SK-N-SH (cell line): ENCODE measurements at places on chromosomes 2 and 18. TPM values are rescaled to one million over a fixed set of nuclear protein-coding genes. Genes with fewer than 3 reads are reported as not detected.
A peak's percentile ranks its signal among the peaks of the same experiment; 100 is the strongest.

- DNase-seq, result no peak
- H3K27ac ChIP-seq, result no peak overlapping the region
- no peaks in the 10 kb centered on the region for H3K4me1 ChIP-seq
- no peak overlapping the region for H3K4me3 ChIP-seq
- no peaks in the 10 kb centered on the region for H3K27me3 ChIP-seq
These were observed 76.4 kb upstream of the CABLES1 start for GRCh38 chr18:23058746-23059415.

DNA sequence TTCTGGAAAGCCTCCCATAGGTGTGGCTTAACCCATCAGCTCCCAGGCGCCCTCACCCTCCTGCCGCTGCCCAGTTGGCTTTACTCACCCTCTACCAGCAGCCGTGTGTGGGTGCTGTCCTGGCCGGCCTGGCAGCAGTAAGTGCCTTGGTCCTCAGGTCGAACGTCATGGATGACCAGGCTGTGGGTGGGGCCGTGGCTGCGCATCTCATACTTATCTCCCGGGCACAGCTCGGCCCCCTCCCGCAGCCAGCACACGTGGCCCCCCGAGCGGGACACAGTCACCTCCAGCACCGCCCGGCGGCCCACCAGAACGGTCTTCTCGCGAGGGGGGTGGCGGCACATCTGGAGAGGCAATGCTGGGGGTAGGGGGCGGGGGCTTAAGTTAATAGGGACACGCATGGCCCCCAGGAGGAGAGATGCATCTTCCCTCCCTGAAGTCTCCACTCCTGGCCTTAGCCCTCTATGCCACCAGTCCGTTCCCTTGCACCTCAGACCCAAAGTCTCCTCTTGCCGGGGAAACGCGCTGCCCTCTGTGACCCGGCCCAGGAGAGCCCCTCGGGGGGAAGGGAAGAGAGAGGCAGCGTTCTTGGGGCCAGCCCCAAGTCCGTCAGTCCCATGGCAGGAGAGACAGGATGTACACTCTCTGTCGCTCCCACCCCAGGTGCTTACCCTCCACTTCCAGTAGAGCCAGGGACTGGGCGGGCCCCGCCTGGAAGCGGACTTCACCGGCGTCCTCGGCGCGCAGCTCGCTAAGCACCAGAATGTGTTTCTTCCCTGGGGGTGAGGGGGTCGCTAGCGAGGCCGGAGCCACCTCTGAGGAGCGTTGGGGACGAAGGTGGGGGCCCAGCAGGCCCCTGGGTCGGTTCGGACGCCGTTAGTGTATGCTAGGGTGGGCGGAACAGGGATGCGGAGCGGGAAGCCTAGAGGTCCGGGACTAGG is 7.9 kb downstream of the TMEM198 start:
- no peaks in the 10 kb centered on the region for H3K36me3 ChIP-seq
- peak overlapping the region; percentile 36; the same call in 1 of the 2 replicates for H3K27ac ChIP-seq
- no peaks in the 10 kb centered on the region for H3K27me3 ChIP-seq
- H3K4me3 ChIP-seq, result peak overlapping the region; percentile 67

- no peaks in the 10 kb centered on the region for H3K27me3 ChIP-seq
- peaks cover 33% of the 10 kb centered on the region; the same call in 1 of the 2 replicates for H3K4me1 ChIP-seq
These were observed 232.2 kb downstream of the GULP1 start for GRCh38 chr2:188523919-188524318.

- H3K27ac ChIP-seq, result no peak overlapping the region
- no peaks in the 10 kb centered on the region for H3K4me1 ChIP-seq
- no peak overlapping the region for H3K4me3 ChIP-seq
- H3K36me3 ChIP-seq, result no peaks in the 10 kb centered on the region
- no peaks in the 10 kb centered on the region for H3K27me3 ChIP-seq
- DNase-seq, result no peak
These were observed 194.3 kb downstream of the SOX11 start for GRCh38 chr2:5886462-5886861.

DNA sequence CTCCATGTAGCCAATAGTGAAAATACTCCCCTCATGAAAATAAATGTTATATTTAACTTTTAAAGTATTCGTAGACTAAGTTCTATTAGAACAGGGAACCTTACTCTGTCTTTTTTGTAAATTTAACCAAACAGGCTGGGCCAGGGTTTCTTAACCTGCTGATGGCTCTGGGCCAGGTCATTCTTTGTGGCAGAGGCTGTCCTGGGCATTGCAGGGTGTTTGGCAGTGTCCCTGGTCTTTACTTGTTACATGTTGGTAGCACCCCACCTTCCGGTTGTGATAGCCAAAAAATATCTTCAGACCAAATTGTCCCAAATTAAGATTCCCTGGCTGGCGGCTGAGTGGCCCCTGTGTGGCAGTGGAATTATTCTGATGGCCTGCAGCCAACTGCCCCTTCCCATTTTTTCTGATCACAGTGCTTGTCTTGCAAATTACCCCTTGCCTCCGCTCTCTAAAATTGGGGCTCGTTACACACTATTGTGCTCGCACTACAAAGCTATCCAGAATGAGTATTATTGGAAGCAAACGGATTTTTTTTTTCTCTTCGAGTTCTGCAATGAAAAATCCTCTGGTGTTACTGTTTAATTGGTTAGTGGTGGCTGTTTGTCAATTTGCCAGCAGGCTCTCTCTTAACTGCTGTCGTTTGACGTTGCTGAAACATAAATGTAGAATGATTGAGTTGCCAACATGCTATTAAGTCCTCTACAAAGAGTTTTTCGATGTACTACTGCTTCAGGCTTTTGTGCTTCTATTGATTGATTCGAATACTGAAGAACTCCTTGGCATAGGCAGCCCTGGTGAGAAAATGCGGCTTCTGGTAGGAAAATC is 216.9 kb downstream of the SH3RF3 start:
- no peaks in the 10 kb centered on the region for H3K27me3 ChIP-seq
- DNase-seq, result no peak
- no peak overlapping the region for H3K27ac ChIP-seq

GRCh38 chr2:55025627-55026026 is 24.6 kb downstream of the RTN4 start:
- H3K27ac ChIP-seq, result no peak overlapping the region
- no peaks in the 10 kb centered on the region for H3K27me3 ChIP-seq
- DNase-seq, result no peak
- H3K4me3 ChIP-seq, result no peak overlapping the region
- H3K36me3 ChIP-seq, result peaks cover 64% of the 10 kb centered on the region

DNA sequence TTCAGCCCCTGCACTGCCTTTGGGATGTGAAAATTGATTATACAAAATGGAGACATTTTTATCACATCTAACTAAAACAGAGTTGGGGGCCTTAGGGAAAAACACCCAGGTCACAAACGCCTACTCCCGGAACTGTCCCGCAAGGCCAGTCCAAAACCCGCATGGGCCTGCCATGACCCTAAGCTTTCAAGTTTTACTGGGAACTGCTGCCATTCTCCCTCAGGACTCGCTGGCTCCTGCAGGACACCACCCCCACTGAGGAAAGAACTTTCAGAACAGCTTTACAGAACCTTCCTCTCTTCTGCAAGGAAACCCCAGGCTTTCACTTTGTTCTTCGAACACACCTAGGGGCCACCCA is 320.4 kb upstream of the HS6ST1 start:
- no peaks in the 10 kb centered on the region for H3K27me3 ChIP-seq
- H3K27ac ChIP-seq, result no peak overlapping the region
- no peak for DNase-seq
- no peaks in the 10 kb centered on the region for H3K36me3 ChIP-seq
- peaks cover 3% of the 10 kb centered on the region; the same call in 1 of the 2 replicates for H3K4me1 ChIP-seq

DNA sequence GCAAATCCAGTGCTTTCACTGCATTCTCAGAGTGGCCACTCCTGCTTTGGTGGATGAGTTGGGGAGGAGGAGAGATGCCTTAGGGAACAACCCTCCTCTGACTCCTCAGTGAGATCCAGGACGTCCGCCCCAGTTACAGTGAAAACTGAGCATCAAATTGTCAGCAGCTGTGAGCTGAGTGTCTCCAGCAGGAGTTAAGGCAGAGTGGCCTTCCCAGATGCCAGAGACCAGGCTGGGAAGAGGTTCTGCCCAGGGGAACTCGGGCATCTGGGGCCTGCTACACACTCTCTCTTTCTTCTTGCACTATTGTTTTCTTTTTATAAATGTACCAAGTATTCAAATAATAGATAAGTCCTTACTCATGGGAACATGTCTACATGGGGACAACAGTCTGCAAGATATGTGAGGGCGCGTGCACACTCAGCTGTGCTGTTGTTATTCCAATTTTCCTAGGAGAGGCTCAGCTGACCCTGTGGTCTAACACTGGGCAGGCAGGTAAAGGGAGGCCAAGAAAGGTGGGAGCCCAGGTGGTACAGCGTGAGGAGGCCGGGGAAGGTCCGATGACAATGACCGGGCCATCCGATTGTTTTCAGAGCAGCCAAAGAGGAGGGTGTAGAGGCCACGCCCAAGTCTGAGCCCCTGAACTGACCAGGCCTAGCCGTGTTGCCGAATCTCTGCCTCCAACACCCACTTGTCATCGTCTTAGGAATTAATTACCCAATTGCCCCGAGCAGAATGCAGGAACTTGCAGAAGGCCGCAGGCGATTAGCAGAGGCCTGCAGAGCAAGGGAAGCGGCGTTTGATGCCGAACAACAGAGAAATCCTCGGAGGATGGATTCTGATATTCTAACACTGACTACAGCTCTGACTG is 166.9 kb downstream of the ANAPC1 start:
- H3K4me3 ChIP-seq, result no peak overlapping the region
- peak; percentile 36 for DNase-seq
- no peaks in the 10 kb centered on the region for H3K27me3 ChIP-seq
- H3K36me3 ChIP-seq, result no peaks in the 10 kb centered on the region
- peaks cover 10% of the 10 kb centered on the region; the same call in 1 of the 2 replicates for H3K4me1 ChIP-seq
- H3K27ac ChIP-seq, result no peak overlapping the region

GRCh38 chr2:223952280-223952968 is 4.8 kb upstream of the MRPL44 start:
- peaks cover 13% of the 10 kb centered on the region for H3K4me1 ChIP-seq
- no peaks in the 10 kb centered on the region for H3K27me3 ChIP-seq
- no peaks in the 10 kb centered on the region for H3K36me3 ChIP-seq
- no peak overlapping the region for H3K4me3 ChIP-seq
- no peak for DNase-seq
- H3K27ac ChIP-seq, result peak overlapping the region; percentile 62

GRCh38 chr2:20173064-20173463 is 51.9 kb downstream of the SDC1 start:
- H3K4me1 ChIP-seq, result peaks cover 56% of the 10 kb centered on the region; the same call in 1 of the 2 replicates
- no peaks in the 10 kb centered on the region for H3K27me3 ChIP-seq
- no peak for DNase-seq
- H3K36me3 ChIP-seq, result no peaks in the 10 kb centered on the region
- H3K27ac ChIP-seq, result no peak overlapping the region

- no peak overlapping the region for H3K4me3 ChIP-seq
- DNase-seq, result no peak
- no peaks in the 10 kb centered on the region for H3K36me3 ChIP-seq
- peaks cover 15% of the 10 kb centered on the region; the same call in 1 of the 2 replicates for H3K4me1 ChIP-seq
- H3K27me3 ChIP-seq, result no peaks in the 10 kb centered on the region
- no peak overlapping the region for H3K27ac ChIP-seq
These were observed 1.9 kb upstream of the SIX2 start for GRCh38 chr2:45011121-45011520.

- H3K27ac ChIP-seq, result no peak overlapping the region
- H3K27me3 ChIP-seq, result no peaks in the 10 kb centered on the region; the same call in 1 of the 2 replicates
- peak; percentile 59 for DNase-seq
- H3K36me3 ChIP-seq, result no peaks in the 10 kb centered on the region
- peaks cover 11% of the 10 kb centered on the region; the same call in 1 of the 2 replicates for H3K4me1 ChIP-seq
These were observed 572 bp upstream of the ZNF516 start for GRCh38 chr18:76495435-76496193.

DNA sequence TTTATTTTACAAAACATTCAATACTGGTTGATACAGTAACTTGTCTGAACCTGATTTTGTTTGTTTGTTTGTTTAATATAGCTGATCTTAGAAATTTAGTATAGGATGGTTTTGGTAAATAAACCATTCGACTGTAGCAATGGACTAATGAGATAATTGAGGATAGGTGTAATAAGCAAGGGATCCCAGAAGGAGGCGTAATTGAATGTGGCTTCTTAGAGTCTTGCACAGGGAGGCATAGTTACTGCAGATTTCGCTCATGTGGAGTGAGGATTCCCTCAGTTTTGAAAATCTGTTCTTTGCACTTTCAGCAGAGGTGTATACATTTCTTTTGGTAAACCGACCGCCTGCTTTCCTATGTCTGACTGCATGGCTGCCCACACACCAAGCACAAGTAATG is 709.6 kb downstream of the SOCS6 start:
- H3K27ac ChIP-seq, result no peak overlapping the region
- H3K4me1 ChIP-seq, result peaks cover 19% of the 10 kb centered on the region
- no peaks in the 10 kb centered on the region for H3K36me3 ChIP-seq
- DNase-seq, result no peak
- no peak overlapping the region for H3K4me3 ChIP-seq
- H3K27me3 ChIP-seq, result no peaks in the 10 kb centered on the region

- no peak overlapping the region for H3K27ac ChIP-seq
- no peaks in the 10 kb centered on the region for H3K36me3 ChIP-seq
- peaks cover 6% of the 10 kb centered on the region; the same call in 1 of the 2 replicates for H3K4me1 ChIP-seq
- no peak for DNase-seq
- H3K4me3 ChIP-seq, result no peak overlapping the region
These were observed 65.2 kb downstream of the SPIRE1 start for GRCh38 chr18:12592597-12593127.

GRCh38 chr2:144692661-144693060 is 172.7 kb upstream of the ZEB2 start:
- H3K27me3 ChIP-seq, result no peaks in the 10 kb centered on the region
- H3K4me3 ChIP-seq, result no peak overlapping the region
- no peak for DNase-seq
- H3K36me3 ChIP-seq, result no peaks in the 10 kb centered on the region
- no peak overlapping the region for H3K27ac ChIP-seq

GRCh38 chr2:144477957-144478311 is 42.0 kb downstream of the ZEB2 start:
- DNase-seq, result no peak
- peaks cover 7% of the 10 kb centered on the region; the same call in 1 of the 2 replicates for H3K36me3 ChIP-seq
- peak overlapping the region; percentile 25; the same call in 1 of the 2 replicates for H3K27ac ChIP-seq
- no peak overlapping the region for H3K4me3 ChIP-seq
- H3K27me3 ChIP-seq, result no peaks in the 10 kb centered on the region
- H3K4me1 ChIP-seq, result peaks cover 15% of the 10 kb centered on the region; the same call in 1 of the 2 replicates

DNA sequence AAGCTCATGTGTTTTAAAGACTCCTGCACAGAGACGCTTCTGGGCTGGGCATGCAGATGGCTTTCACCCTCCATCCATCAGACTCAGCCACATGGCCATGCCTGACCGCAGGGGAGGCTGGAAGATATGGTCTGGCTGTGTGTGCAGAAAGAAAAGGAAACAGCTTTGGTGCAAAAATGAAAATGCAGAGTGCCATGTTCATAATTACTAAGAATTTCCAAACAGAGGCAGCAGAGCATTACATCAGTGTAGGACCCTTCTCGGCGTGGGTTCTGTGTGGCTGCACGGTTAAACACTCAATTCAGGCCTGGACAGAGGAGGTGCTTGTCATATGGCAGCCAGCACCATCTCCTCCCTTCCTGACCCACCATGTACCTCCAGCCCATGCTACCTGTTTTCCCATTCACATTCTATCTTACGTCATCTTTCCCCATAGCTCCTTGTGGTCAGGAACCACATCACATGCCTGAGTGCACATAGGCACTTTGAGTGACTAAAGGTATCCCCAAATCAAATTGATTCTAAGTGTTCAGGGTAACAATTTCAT is 200.3 kb upstream of the ID2 start:
- no peaks in the 10 kb centered on the region for H3K27me3 ChIP-seq
- H3K36me3 ChIP-seq, result no peaks in the 10 kb centered on the region
- H3K4me3 ChIP-seq, result no peak overlapping the region
- H3K4me1 ChIP-seq, result peaks cover 32% of the 10 kb centered on the region; the same call in 1 of the 2 replicates

ARHGEF4 gene
- polyA plus RNA-seq, result 1.5 and 2.3 TPM in 2 replicates

ST8SIA5 gene
- 0.06 and 0.08 TPM in 2 replicates for polyA plus RNA-seq

IL36B gene
- not detected in 2 replicates for polyA plus RNA-seq

TYMS gene
- polyA plus RNA-seq, result 92.1 and 101 TPM in 2 replicates

TMEM178A gene
- 0.60 and 0.84 TPM in 2 replicates for polyA plus RNA-seq

SF3B1 gene
- 162 and 276 TPM in 2 replicates for polyA plus RNA-seq
